ENCODE measurements at places on chromosomes 7 and 10.

- no peak for DNase-seq
Measured at GRCh38 chr10:6059506-6059905, 2.7 kb downstream of the IL2RA start.

- no peak for DNase-seq
Measured at GRCh38 chr10:129390147-129390546, 76.9 kb upstream of the MGMT start.

DNA sequence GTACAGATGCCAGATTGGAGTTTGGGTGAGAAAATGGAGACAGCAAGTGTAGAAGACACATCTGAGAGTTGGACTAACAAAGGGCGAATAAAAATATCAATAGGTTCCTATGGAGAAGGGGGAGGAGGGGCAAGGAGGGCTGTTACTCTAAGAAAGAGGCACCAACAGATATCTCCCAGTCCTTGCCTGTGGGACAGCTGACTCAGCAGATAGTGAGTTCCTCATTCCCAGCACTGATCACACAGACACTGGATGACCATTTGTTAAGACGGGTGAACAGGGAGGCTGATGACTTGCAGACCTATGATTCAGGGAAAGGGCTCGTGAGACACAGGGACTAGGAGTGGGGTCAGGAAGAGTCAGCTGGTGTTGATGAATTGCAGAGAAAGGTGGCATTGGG lies 5.7 kb upstream of the PRR15 start:
- DNase-seq = no peak

DNA sequence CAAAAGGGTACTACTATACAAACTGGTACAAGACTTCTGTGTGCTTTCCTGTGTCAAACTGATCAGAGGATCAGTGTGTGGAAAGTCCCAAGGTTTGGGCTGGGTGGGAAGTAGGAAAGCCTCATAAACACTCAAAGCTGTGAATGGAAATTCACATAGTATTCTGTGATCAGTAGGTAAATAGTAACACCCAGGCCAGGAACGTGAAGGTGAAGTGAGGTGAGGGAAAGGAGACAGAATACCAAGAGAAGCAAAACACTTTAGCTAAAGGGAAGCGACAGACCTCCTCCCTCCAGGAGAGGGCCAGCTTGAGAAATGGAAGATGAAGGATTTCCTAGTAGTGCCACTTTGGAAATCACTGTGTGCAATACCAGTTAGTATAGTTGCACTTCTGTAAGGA lies 451.9 kb downstream of the KCNMA1 start:
- no peak for DNase-seq

Data from effector CD8-positive, alpha-beta T cell (primary cell).